ENCODE measurements at places on chromosomes 7 and 10. TPM values are rescaled to one million over a fixed set of nuclear protein-coding genes. Genes with fewer than 3 reads are reported as not detected.

- H3K36me3 ChIP-seq: peaks cover 2% of the 10 kb centered on the region
- H3K4me1 ChIP-seq: no peaks in the 10 kb centered on the region
- peaks cover 13% of the 10 kb centered on the region for H3K27me3 ChIP-seq
- H3K27ac ChIP-seq: no peak overlapping the region
- H3K4me3 ChIP-seq: no peak overlapping the region
Measured at GRCh38 chr10:120969219-120969645, 118.1 kb downstream of the WDR11 start.

The PTF1A gene
- total RNA-seq: not detected

- DNase-seq: no peak
- no peak overlapping the region for H3K4me3 ChIP-seq
- peaks cover 22% of the 10 kb centered on the region for H3K4me1 ChIP-seq
- peaks cover 3% of the 10 kb centered on the region for H3K36me3 ChIP-seq
Measured at GRCh38 chr7:1229956-1230355, 2.7 kb upstream of the UNCX start.

The SHOC2 gene
- 30.1 TPM for total RNA-seq

GRCh38 chr7:141915565-141915964, 634 bp upstream of the OR9A4 start:
- H3K4me1 ChIP-seq: no peaks in the 10 kb centered on the region
- peaks cover 2% of the 10 kb centered on the region for H3K36me3 ChIP-seq
- DNase-seq: no peak
- no peak overlapping the region for H3K4me3 ChIP-seq
